ENCODE measurements at places on chromosomes 3 and 15.

GRCh38 chr3:121913305-121913990, 19.2 kb downstream of the SLC15A2 start:
- DNase-seq = no peak

DNA sequence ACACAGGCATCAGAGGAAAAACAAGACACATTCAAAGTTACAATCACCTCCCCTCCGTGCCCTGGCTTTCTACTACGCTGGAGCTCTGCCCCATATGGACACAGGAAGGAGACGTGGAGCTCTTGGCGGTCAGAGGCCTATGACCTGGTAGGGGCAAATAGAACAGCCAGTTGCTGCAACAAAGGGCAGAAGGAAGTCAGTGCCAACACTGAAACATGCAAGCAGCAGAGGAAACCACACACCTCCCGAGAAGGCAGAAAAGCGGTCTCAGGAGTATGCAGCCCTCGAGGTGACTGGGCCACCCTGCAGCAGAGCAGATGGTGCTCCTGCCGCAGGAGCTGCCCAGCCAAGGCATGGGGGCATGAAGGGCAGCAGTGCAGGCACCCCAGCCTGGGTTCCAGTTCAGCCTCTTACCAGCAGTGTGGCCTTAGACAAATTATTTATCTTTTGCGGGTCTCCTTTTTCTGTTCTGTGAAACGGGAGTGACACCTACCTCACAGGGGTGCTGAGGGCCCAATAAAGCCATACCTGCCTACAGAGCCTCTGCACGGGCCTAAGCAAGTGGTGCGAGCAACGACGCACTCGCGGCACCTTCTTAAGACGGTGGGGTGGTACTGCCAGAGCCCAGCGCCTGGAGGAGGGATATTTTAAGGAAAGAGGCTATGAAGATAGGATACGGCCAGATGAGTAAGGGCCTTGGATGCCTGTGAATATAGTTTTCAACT, 8.6 kb downstream of the ZXDC start:
- no peak for DNase-seq

DNA sequence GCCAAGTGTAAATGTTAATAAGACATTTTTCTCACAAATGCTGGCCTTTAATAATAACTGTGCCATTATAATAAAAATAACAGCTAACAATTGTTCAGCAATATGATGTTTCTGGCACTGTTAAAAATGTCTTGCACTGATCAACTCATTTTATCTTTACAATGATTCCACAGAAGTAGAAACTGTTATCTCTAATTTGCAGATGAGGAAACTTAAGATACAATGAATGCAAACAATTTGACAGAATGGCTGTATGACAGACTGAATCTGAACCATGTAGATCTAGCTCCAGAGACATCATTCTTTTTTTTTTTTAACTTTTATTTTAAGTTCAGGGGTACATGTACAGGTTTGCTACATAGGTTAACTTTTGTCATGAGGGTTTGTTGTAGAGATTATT, 755.0 kb downstream of the TBL1XR1 start:
- DNase-seq = no peak

- no peak for DNase-seq
Observed at GRCh38 chr15:58473724-58474123, 41.9 kb downstream of the LIPC start.

- no peak for DNase-seq
Observed at GRCh38 chr3:37902674-37903073, 41.0 kb downstream of the CTDSPL start.

- no peak for DNase-seq
Observed at GRCh38 chr3:168081171-168081771, 14.5 kb downstream of the GOLIM4 start.

GRCh38 chr15:76994496-76994895, 430 bp upstream of the PSTPIP1 start:
- no peak for DNase-seq

DNA sequence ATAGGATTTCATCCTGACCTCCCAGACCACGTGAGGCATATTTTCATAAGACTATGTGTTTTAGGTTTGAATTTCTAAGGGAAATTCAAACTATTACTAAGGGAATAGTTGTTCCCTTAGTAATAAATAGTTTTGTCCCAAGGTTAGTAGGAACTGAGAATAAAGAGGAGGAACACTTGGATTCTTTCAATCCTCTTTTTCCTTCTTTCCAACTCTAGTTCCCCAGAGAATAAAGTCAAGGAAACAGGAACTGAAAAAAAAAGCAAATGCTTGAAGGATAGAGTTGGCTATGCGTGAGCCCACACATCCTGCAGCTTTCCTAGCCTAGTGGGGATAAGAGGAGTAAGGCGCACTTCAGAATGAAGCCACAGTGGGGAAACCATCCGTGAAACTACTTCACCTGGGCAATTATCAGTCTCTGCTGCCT, 312.1 kb upstream of the TGFBR2 start:
- no peak for DNase-seq

DNA sequence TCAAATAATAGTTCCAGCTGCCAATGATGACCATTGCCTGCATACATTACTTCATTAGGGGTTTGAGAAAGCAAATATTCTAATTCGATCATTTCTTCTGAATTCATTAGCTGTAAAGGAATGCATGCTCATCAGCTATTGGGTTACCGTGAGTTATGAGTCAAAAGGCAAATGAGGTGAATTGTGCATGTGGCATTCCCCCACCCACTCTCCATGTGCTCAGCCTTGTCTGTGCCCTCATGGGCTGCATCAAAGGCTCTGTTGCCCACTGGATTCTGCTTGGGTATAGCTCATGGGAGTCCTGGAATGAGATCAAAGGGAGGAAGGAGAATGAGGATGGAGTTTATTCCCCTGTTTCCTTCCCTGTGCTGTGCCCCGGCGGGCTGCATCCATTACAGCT, 99.3 kb upstream of the CHRNA7 start:
- DNase-seq = no peak

- no peak for DNase-seq
Observed at GRCh38 chr15:81133782-81134461, at the start of gene CFAP161. CFAP161 (plus strand) TSS chr15:81134270; CDS start chr15:81134330, 60 bp downstream.

DNA sequence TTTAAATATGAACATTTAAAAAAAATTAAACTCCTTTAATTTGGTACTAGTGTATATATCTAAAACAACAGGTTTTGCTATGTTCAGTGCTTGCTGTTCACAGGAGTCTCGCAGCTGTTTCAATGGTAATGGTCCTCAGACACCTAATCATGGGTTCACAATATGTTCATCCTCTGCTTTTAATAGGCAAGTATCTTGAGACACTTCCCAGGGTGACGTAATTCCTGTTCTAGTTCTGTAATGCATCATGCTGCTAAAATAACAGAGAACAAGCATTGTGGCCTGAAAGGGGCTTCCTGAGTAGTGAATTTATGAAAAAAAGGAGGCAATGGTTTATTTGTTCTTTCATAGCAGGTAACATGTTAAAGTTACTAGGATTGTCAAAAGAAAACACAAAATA, 625.2 kb upstream of the GBE1 start:
- no peak for DNase-seq

GRCh38 chr3:16472593-16472992, 40.9 kb downstream of the RFTN1 start:
- DNase-seq = no peak

DNA sequence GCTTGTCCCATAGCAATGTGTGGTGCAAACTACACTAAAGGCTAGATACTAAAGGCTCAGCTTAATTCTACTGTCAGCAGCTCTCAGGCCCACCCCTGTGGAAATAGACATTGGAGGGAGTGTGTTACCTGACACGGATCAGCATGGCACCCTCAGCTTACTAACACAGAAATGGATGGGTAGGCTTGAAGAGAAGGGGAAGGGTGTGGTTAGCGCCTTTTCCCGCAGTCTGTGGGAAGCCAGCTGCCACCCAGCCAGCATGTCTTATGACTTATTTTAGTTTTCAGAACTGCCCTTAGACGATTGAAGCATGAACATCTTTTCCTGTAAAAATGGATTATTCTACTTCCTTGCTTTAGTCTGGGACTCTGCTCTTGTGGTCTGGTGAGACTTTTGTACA, 25.8 kb upstream of the ADPGK start:
- no peak for DNase-seq

GRCh38 chr3:49462222-49462621, 7.8 kb upstream of the DAG1 start:
- no peak for DNase-seq

DNA sequence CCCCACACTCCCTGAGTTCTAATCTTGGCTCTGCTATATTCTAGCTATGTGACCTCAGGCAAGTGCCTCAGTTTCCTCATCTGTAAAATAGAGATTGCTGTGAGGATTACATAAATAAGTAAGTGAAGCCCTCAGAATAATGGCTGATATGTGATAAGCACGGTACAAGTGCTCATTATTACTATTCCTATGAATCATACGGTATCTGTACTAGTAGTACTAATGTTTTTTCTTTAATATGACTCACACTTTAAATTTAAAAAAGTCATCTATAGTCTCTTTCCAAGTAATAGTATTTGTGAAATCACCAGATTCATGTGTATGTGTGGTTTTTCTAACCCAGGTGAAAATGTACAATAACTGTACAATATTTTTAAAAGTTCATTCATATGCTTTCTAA, 58.7 kb downstream of the CLDN11 start:
- DNase-seq = no peak

DNA sequence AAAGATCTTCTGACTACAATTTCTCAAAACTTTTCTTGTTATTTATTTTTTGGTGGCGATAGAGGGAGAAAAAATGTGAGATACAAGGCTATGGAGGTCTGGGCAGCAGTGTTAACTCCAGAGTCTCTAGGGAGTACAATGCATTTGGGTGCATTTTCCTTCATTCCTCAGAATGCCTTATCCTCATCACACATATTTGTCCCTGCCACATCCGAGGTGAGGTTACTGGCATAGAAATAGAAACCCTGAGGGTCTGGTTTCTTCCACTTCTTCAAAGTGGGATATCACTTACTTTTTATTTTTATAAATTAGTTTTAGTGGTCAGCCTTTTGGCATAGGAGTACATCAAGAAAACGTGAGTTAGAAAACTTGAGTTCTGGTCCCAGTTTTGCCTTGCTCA, 150.4 kb downstream of the TIGIT start:
- DNase-seq = no peak

DNA sequence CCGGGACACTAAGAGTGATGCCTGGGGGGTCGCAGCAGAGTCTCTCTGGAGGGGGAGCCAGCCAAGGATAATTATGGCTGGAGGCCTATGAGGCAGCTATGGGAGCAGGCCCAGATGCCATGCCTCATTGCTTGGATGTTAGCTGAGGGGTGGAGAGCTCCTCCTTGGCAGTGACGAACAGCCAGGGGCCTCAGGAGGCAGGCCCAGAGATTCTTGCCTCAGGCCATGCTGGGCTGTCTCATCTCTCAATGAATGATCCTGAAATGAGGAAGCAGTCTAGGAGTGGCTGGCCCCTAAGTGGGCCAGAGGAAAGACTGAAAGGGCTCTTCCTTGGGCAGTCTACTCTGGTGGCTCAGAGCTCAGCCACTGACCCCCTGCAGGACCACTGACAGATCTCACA, 21.3 kb downstream of the KIF9 start:
- no peak for DNase-seq

DNA sequence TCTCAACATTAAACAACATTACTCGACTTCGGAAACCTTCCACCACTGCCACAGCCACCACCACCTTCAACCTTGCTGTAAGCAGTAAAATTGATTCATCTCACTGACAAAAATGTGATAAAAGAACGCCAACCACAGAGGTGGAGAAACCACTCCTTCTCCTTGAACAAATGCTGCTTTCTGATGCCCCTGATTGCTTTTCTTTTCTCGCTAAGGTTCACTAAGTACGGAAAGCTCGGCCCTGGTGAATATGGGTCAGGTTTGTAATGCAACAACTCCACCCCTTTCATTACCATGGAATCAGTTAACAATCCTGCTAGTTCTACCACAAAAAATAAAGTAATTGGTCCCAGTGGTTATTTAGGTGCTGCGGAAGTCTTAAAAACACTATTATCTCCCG, 44.9 kb downstream of the MEIS2 start:
- DNase-seq = no peak

Data from activated CD8-positive, alpha-beta memory T cell treated with anti-CD3 and anti-CD28 coated beads for 4 hours (primary cell).